Fibroblast of mammary gland (primary cell): ENCODE measurements at places on chromosomes 16 and 17.

GRCh38 chr17:17684906-17685774 is 3.9 kb downstream of the RAI1 start:
- DNase-seq, result peak; percentile 45

GRCh38 chr17:63550817-63551639 is 751 bp downstream of the DCAF7 start:
- peak; percentile 31 for DNase-seq

DNA sequence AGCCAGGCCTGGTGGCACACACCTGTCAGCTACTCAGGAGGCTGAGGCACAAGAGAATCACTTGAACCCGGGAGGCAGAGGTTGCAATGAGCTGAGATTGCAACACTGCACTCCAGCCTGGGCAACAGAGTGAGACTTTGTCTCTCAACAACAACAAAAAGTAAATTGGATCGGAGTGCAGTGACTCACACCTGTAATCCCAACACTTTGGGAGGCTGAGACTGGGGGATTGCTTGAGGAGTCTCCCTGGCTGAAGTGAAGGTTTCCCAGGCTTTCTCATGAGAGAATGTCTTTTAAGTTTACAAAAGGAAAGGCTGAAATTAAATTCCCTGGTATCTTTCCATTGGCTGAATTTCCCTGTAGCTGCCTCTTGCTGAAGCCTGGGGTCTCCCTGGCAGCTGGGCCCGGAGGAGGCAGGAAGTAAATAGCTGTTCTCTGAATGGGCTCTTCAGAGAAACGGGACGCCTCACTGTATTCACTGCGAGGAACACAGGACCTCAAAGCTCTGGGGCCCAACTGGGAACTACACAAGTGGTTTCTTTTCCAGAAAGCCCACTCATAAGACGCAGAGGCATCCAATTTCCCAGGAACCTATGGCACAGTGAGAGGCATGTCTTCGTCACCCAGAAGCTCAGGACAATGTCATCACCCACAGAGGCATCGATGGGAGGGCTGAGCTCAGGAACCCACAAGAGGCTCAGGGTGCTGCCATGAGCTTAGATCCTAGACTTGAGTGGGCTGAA is 77.4 kb upstream of the SMURF2 start:
- peak; percentile 91 for DNase-seq

DNA sequence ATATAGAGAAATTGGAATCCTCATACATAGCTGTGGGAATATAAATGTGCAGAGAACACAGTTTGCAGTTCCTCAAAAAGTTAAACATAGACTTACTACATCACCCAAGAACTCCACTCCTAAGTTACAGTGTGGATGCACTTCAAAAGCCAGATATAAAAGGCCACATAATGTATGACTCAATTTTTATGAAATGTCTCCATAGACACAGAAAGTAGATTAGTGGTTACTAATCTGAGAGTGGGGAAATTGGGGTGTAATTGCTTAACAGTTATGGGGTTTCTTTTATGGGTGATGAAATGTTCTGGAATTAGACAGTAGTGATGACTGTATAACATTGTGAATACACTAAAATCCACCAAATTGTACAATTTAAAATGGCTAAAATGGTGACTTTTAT is 60.9 kb downstream of the CACNG1 start:
- peak; percentile 81 for DNase-seq

DNA sequence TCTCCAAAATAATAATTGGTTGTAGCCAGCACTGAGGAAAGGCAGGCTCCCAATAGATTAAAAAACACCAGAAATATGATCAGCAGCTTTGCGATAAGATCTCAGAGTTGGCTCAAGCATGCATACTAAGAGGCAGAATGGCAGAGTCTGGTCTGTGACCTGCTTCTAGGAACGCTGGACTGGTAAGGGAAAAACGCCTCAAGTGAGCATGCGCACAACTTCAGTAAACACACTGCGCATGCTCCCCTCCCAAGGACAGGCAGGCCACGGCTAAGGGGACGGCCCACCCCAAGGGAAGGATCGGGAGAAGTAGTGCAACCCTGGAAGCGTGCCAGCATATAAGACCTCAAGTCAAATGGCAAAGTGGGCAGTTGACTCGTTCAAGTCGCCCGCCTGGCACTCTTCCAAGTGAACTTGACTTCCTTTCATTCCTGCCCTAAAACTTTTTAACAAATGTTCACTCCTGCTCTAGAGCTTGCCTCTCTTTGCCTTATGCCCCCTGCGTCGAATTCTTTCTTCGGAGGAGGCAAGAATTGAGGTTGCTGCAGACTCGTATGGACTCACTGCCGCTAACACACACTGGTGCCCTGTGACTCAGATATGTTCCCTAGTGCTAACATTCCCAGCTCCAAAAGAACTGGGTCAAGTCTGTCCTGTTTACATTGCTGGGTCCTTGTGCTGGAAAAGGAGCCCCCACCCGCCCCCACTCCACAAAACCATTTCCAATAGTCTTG is 22.4 kb upstream of the PRM1 start:
- DNase-seq, result no peak

GRCh38 chr17:81808778-81809555 is 5.0 kb downstream of the GCGR start:
- DNase-seq, result no peak

GRCh38 chr16:27706156-27706865 is 156.4 kb downstream of the KATNIP start:
- no peak for DNase-seq

DNA sequence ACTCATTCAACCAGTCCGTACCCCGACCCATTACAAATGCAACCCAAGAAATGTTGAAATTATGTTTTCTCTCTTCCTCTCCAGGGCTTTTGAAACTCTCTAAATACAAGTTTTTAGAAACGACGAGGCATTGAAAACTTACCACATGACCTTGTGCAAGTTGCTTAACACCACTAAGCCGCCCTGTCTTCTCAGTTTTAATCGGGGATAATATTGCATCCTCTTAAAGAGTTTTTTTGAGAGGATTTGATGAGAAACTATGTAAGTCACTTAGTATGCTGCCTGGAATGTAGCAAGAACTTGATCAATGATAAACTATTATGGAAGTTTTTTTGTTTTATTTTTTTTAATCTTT is 149.0 kb upstream of the FAM20A start:
- no peak for DNase-seq

DNA sequence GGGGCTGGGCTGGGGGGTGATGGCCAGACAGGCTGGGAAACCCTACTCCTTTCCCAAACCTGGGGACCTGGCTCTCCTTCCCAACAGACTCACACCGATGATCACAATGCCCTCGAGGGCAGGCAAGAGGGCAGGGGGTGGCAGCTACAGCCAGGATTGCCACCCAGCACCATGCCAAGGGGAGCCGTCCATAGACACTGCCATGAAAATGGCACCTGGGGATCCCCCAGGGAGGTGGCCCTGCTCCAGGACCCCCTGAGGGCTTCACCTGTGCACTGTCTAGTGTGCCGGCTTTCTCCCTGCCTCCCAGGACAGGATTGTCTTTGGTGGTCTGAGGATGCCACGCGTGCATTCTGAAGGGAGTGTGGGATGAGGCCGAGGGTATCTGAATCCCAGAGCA is 24.6 kb downstream of the RPH3AL start:
- no peak for DNase-seq

DNA sequence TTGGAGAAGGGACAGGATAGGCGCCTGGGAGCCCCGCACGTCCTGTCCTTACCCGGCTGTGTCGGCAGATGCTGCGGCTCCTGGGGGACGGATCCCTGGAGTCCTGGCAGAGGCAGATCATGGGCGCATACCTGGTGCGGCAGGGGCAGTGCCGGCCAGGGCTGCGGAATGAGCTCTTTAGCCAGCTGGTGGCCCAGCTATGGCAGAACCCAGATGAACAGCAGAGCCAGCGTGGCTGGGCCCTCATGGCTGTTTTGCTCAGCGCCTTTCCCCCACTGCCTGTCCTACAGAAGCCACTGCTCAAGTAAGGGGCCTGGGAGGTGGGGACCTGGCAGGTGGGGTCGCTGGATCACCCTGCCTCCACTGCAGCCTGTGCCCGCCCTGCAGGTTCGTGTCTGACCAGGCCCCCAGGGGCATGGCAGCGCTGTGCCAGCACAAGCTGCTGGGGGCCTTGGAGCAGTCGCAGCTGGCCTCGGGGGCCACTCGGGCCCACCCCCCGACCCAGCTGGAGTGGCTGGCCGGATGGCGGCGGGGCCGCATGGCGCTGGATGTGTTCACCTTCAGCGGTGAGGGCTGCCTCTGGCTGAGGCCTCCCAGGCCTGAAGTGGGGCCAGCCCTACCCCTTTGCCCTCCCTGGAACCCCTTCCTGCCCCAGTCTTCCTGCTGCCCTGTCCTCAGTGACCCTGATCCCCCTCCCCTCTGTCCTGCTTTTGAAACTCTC is 20.2 kb upstream of the SMIM5 start:
- no peak for DNase-seq

DNA sequence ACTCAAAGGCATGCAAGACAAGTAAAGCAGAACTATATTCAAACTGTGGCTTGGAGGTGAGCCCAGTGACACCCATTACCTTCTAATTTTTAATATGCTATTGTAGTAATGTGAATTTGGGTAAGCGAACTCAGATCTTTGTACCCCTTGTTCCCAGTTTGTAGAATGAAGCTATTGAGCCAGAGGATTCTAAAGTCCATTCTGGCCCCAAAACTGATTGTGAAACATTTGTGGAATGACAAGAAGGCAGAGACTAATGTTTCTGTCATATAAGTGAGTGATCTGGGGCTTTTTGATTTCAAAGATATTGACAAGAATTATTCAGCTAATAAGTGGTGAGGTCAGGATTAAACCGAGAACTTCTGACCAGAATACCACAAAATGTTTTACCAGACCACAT is 283.8 kb upstream of the CA10 start:
- DNase-seq, result no peak
